ENCODE measurements at places on chromosomes 7 and 10. TPM values are rescaled to one million over a fixed set of nuclear protein-coding genes. Genes with fewer than 3 reads are reported as not detected.

Gene OPALIN
- total RNA-seq = not detected

Gene OGDHL
- 0.37 TPM for total RNA-seq

- no peak for DNase-seq
Measured at GRCh38 chr7:27112361-27112760, 9.9 kb upstream of the HOXA2 start.

GRCh38 chr10:77776487-77776886 is 138.9 kb upstream of the KCNMA1 start:
- DNase-seq = no peak

GRCh38 chr10:70598857-70599295 is 3.7 kb downstream of the PRF1 start:
- DNase-seq = no peak

- DNase-seq = no peak
Measured at GRCh38 chr10:101162677-101163076, 31.6 kb downstream of the TLX1 start.

All from H4 (cell line).